Neural crest cell (in vitro differentiated cells): ENCODE measurements at places on chromosomes 5 and 9. TPM values are rescaled to one million over a fixed set of nuclear protein-coding genes. Genes with fewer than 3 reads are reported as not detected.

DNA sequence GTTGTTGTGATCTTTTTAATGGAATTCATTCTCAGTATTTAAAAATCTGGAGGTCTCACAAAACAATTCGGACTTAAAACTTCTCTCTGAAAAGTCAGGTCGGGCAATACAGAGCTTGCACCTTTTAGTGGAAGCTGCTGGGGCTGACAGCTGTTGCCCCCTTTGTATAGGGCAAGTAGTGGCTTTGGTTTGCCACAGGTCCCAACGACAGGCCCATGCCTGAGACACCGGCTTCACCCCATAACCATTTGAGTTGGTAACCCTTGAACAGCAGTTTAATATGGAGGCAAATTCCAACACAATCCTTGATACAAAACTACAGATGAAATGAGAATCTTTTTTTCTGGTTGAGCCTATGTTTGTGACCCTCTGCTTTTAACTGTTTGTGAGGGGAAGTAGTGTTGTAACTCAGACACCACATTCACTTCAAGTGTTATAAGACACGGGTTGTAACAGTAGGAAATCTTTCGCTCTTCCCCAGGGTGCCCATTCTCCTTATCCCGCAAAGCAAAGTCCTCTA lies 752 bp upstream of the GLRX start:
- no peak for DNase-seq
- H3K27me3 ChIP-seq: no peaks in the 10 kb centered on the region
- peak overlapping the region; percentile 95 for H3K4me3 ChIP-seq
- no peak overlapping the region for H3K27ac ChIP-seq

GRCh38 chr5:54115735-54116403 lies 194.5 kb downstream of the ARL15 start:
- no peaks in the 10 kb centered on the region for H3K27me3 ChIP-seq
- H3K36me3 ChIP-seq: no peaks in the 10 kb centered on the region
- no peak overlapping the region for H3K27ac ChIP-seq
- no peak overlapping the region for H3K4me3 ChIP-seq
- H3K4me1 ChIP-seq: no peaks in the 10 kb centered on the region
- DNase-seq: no peak

DNA sequence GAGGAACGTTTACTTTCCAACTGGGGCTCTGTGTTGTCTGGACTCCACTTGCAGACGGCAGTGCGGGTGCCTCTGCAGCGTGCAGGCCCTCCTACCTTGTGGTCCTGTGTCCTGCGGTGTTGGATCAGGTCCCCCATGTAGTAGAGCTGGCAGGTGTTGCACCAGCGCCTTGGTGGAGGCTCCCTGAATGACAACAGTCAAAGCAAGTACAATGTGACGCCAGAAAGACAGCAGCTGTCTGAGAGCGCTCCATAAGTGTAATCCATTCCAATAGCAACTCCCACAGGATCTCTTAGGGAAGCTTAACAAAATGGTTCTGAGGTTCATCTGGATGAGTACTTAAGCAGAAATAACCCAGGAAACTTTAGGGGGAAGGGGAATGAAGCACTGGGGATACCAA lies 9.9 kb downstream of the BBLN start:
- H3K27me3 ChIP-seq: no peaks in the 10 kb centered on the region
- H3K36me3 ChIP-seq: peaks cover 10% of the 10 kb centered on the region
- H3K4me3 ChIP-seq: no peak overlapping the region
- no peak for DNase-seq

GRCh38 chr5:120817044-120817985 lies 353.2 kb downstream of the PRR16 start:
- no peaks in the 10 kb centered on the region for H3K36me3 ChIP-seq
- no peaks in the 10 kb centered on the region for H3K27me3 ChIP-seq
- no peak overlapping the region for H3K4me3 ChIP-seq
- DNase-seq: no peak
- no peaks in the 10 kb centered on the region for H3K4me1 ChIP-seq

DNA sequence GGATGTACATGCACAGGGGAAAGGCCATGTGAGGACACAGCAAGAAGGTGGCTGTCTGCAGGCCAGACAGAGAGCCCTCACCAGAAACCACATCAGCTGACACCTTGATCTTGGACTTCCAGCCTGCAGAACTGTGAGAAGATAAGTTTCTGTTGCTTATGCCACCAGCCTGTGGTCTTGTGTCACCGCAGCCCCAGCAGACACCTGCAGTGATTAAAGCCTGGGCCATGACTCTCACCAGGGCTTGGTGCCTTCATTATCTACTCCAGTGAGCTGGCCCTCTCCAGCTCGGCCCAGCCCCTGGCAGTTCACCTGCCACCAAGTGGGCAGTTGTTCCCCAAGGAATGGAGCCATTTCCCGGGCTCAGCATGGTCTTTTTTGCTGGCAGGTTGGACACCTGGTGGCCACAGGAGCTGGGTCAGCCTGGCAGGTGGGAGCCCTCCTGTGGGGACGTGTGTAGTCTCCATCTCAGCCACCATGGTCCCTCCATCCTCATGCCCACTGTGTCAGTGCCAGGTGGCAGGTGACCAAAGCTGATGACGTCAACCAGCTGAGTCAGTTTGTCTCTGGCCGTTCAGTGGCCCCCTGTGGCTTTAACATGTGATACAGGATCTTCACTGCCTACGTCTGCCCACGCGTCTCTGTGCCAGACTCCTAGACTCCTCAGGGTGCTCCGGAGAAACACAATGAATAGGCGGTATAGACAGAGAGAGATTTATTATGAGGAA lies 99.9 kb upstream of the PPP1R26 start:
- no peaks in the 10 kb centered on the region for H3K27me3 ChIP-seq
- no peak for DNase-seq
- no peak overlapping the region for H3K4me3 ChIP-seq
- no peaks in the 10 kb centered on the region for H3K36me3 ChIP-seq
- H3K4me1 ChIP-seq: no peaks in the 10 kb centered on the region
- H3K27ac ChIP-seq: no peak overlapping the region

DNA sequence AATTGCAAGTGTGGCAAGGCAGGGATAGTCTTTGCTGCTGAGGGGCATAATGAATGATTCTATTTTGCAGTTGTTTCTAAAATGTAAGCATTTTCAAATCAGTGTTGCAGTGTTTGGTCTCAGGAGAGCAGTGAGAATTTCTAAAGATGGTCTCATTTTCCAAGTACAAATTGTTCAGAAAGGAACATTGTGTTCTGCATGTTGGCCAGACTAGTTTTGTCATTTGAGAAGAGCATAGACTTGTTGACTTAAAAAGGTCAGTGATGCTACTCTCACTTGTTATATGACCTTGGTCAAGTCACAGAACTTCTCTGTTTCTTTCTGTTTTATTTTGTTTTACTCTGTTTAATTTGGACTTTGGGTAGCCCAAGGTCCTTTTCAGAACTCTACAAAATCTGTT lies 344.6 kb downstream of the OSTF1 start:
- DNase-seq: no peak
- no peak overlapping the region for H3K27ac ChIP-seq
- H3K27me3 ChIP-seq: no peaks in the 10 kb centered on the region
- peaks cover 16% of the 10 kb centered on the region for H3K4me1 ChIP-seq
- H3K36me3 ChIP-seq: no peaks in the 10 kb centered on the region

GRCh38 chr9:33249087-33249658 lies 9.2 kb downstream of the SPINK4 start:
- DNase-seq: no peak
- no peak overlapping the region for H3K27ac ChIP-seq
- H3K4me1 ChIP-seq: no peaks in the 10 kb centered on the region
- peaks cover 9% of the 10 kb centered on the region for H3K36me3 ChIP-seq
- no peaks in the 10 kb centered on the region for H3K27me3 ChIP-seq

DNA sequence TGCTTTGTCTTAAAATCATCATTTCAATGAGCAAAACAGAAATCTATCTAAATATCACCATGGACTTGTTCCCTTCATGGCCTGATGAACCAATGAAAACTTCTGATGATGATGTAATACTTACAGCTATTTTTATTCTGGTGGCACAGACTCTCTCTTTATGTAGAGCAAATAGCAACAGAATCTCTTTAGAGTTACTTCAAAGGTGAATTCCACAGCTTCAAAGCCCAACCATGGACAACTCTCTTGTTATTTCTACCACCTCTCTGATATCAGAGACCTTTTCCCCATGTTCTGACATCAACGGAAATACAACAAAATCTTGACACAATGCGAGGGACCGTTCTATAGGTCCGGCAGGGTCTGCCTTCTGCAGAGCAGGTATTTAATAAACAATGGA lies 70.1 kb downstream of the RETREG1 start:
- H3K4me1 ChIP-seq: peaks cover 6% of the 10 kb centered on the region
- no peak for DNase-seq
- no peaks in the 10 kb centered on the region for H3K27me3 ChIP-seq
- H3K27ac ChIP-seq: no peak overlapping the region

Gene GLRA1
- total RNA-seq: 0.21 and 0.23 TPM in 2 replicates

Gene FCN1
- total RNA-seq: not detected in 2 replicates

Gene HACD4
- 0.72 and 0.75 TPM in 2 replicates for total RNA-seq

Gene ANKRD34B
- total RNA-seq: 0.05 TPM in 1 of 2 replicates, not detected in the other
